Activated CD4-positive, alpha-beta T cell treated with anti-CD3 and anti-CD28 coated beads for 36 hours (primary cell): ENCODE measurements at places on chromosomes 2 and 18. TPM values are rescaled to one million over a fixed set of nuclear protein-coding genes. Genes with fewer than 3 reads are reported as not detected.

The GLI2 gene
- not detected for total RNA-seq

The UGT1A4 gene
- total RNA-seq, result not detected

The TFPI gene
- total RNA-seq, result 0.21 TPM

The UBXN4 gene
- total RNA-seq, result 104 TPM

The KYNU gene
- total RNA-seq, result not detected

DNA sequence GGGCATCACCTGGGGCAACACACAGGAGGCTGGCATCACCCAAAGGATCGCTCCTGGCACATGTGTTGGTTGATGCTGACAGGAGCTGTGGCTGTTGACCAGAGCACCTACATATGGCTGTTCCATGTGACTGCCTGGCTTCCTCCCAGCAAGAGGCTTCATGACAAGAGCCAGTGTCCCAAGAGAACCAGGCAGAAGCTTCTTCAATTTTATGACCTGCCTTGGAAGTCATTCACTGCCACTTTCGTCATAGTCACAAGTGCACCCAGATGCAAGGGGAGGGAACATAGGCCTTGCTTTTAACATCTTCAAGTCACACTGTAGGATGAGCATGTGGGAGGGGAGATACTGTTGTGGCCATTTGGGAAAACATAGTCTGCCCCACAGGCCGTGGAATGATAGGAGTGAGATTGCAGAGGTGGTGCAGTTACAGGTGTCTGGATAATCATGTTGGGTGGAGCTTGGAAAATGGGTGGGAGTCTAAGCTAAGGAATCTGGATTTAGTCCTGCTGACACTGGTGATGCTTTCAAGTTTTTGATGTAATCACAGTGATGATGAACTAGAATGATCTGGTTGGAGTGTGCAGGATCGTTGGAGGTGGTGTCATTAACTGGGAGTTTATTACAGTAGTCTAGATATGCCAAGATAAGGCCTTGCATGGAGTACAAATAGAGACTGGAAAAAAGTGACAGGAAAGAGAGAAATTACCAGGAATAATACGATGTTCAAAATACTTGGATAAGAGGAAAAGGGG, 107.0 kb downstream of the RAPGEF4 start:
- DNase-seq, result no peak
- no peaks in the 10 kb centered on the region for H3K27me3 ChIP-seq
- no peak overlapping the region for H3K27ac ChIP-seq
- no peak overlapping the region for H3K4me3 ChIP-seq
- no peaks in the 10 kb centered on the region for H3K36me3 ChIP-seq

GRCh38 chr2:70961648-70961994, 16.8 kb upstream of the ANKRD53 start:
- peaks cover 4% of the 10 kb centered on the region for H3K4me1 ChIP-seq
- DNase-seq, result no peak
- H3K27ac ChIP-seq, result no peak overlapping the region
- no peak overlapping the region for H3K4me3 ChIP-seq
- no peaks in the 10 kb centered on the region for H3K36me3 ChIP-seq

- DNase-seq, result no peak
- H3K36me3 ChIP-seq, result no peaks in the 10 kb centered on the region
- H3K4me1 ChIP-seq, result no peaks in the 10 kb centered on the region
- no peak overlapping the region for H3K4me3 ChIP-seq
Observed at GRCh38 chr2:168816369-168816768, 13.9 kb downstream of the NOSTRIN start.

- no peaks in the 10 kb centered on the region for H3K36me3 ChIP-seq
- no peaks in the 10 kb centered on the region for H3K4me1 ChIP-seq
- no peak for DNase-seq
- no peak overlapping the region for H3K27ac ChIP-seq
- H3K27me3 ChIP-seq, result peaks cover 9% of the 10 kb centered on the region
Observed at GRCh38 chr2:238873841-238874240, 26.0 kb downstream of the TWIST2 start.

- no peak overlapping the region for H3K4me3 ChIP-seq
- H3K36me3 ChIP-seq, result no peaks in the 10 kb centered on the region
- H3K4me1 ChIP-seq, result peaks cover 69% of the 10 kb centered on the region
- no peaks in the 10 kb centered on the region for H3K27me3 ChIP-seq
Observed at GRCh38 chr2:46545015-46545839, 65.9 kb downstream of the TMEM247 start.

GRCh38 chr2:45714679-45715078, 63.2 kb downstream of the PRKCE start:
- no peaks in the 10 kb centered on the region for H3K36me3 ChIP-seq
- no peaks in the 10 kb centered on the region for H3K27me3 ChIP-seq
- H3K4me3 ChIP-seq, result no peak overlapping the region
- no peak overlapping the region for H3K27ac ChIP-seq
- DNase-seq, result no peak

- no peak overlapping the region for H3K4me3 ChIP-seq
- H3K27me3 ChIP-seq, result no peaks in the 10 kb centered on the region
- DNase-seq, result no peak
- H3K36me3 ChIP-seq, result peaks cover 23% of the 10 kb centered on the region
- H3K27ac ChIP-seq, result no peak overlapping the region
- no peaks in the 10 kb centered on the region for H3K4me1 ChIP-seq
Observed at GRCh38 chr2:3449936-3450335, 69.4 kb downstream of the ADI1 start.
